NCI-H524 (cell line): ENCODE measurements at places on chromosomes 16 and 17.

GRCh38 chr16:58128711-58129096 is 477 bp downstream of the CFAP20 start:
- DNase-seq, result no peak

GRCh38 chr17:3739422-3740124 is 15.9 kb downstream of the HASPIN start:
- DNase-seq, result no peak

DNA sequence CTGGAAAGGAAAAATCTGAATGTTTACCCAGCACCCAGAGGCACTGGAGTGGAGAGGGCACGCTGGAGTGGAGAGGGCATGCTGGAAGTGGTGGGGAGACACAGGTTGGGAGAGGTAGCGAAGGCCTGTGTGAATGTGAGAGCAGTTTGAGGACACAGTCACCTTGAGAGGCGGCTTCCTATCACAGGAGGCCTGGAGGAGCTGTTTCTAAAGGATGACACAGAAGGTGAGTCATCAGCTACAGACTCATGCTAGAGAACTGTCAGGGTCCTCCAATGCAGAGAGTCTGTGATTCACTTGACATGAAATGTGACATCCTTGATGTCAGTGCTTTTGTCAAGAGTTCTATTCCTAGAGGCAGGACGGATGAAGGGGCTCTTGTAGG is 13.8 kb downstream of the CTRL start:
- no peak for DNase-seq

GRCh38 chr17:43220511-43221125 is 7.8 kb downstream of the CCDC200 start:
- no peak for DNase-seq

GRCh38 chr16:84042308-84042878 is at the start of gene SLC38A8:
SLC38A8 (minus strand) TSS chr16:84042795; CDS start chr16:84042157, 638 bp downstream.
- no peak for DNase-seq
